ENCODE measurements at places on chromosomes 1 and 21.

- DNase-seq: no peak
Observed at GRCh38 chr1:195828325-195828724, 779.9 kb downstream of the KCNT2 start.

- DNase-seq: no peak
Observed at GRCh38 chr1:200856716-200857357, 15.9 kb upstream of the GPR25 start.

- DNase-seq: no peak
Observed at GRCh38 chr21:37700641-37701202, 215.5 kb downstream of the KCNJ6 start.

DNA sequence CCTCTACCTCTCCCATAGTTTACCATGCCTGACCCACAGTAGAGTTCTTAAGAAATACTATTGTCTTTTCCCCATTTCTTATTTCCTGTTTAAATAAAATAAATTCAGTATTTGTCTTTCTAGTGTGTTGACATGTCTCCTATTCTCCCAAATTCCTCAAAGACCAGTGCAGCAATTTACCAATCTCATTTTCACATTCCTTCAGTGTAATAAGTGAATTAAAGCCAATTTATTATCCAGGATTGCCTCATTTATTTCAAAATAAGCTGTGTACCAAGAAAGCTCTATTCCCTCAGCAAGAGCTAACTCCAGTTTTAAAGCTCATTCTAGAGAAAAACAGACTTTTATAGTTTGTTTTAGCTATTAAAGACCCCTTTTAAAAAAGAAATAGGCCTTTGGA lies 49.9 kb downstream of the DISC1 start:
- no peak for DNase-seq

DNA sequence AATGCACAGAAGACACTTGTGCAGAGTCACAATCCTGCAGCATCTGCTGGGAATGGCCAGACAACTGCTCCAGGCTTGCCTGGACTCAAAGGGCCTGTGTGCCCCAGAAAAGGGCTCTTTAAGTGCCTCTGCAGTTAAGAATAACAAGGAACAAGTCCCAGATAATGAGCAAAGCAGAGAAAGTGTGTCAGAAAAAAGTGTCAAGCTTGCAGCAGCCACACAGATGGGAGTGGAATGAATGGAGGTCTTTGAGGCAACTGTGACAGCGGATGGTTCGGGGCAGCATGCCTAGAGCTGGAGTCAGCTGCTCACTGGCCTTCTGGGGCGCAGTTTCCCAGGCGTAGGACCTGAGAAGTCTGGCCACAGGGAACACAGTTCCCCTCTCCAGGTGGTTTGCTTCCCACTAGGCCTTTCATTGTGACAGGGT lies 5.1 kb downstream of the PARP1 start:
- no peak for DNase-seq

- DNase-seq: no peak
Observed at GRCh38 chr1:38279148-38279547, 232.6 kb upstream of the POU3F1 start.

- DNase-seq: peak; percentile 58
Observed at GRCh38 chr1:234699795-234700665, 90.1 kb upstream of the IRF2BP2 start.

DNA sequence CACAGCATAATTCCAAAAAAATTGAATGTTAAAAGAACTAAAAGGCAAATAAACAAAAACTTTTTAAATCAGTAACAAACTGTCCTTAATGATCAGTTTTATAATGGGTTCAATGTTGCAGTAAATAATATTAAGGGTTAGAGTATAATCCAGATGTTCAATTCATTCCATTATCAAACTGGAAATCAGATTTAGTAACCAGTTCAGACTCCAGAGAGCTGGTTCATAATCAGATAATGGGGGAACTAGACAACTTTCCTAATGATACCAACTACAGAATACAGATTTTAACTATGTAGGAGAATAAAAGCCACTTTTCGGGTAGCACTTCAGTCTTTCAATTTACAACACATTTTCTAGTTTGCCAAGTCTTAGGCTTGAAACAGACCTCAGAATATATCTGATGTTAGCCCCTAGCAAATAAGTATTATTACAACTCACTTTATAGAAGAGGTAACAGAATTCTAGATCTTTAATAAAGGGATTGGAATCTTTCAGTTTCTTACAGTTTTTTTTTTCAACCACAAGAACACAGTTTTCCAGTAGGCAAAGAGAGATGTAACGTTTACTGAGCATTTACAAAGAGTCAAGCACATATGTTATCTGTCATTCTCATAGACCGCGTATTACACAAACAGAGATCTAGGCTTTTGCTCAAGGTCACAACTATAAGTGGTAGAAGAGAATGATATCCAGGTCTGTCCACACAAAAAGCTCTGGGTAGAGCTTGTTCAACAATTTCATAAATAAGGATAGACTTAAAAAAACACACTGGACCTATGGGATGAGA lies 1.9 kb upstream of the DCAF6 start:
- DNase-seq: no peak

- DNase-seq: peak; percentile 63
Observed at GRCh38 chr1:93033785-93034184, 45.3 kb upstream of the MTF2 start.

- no peak for DNase-seq
Observed at GRCh38 chr1:220879076-220879508, at the start of gene HLX. Gene HLX, plus strand, starts transcription at chr1:220879443. Its CDS starts 415 bp downstream, at chr1:220879858.

DNA sequence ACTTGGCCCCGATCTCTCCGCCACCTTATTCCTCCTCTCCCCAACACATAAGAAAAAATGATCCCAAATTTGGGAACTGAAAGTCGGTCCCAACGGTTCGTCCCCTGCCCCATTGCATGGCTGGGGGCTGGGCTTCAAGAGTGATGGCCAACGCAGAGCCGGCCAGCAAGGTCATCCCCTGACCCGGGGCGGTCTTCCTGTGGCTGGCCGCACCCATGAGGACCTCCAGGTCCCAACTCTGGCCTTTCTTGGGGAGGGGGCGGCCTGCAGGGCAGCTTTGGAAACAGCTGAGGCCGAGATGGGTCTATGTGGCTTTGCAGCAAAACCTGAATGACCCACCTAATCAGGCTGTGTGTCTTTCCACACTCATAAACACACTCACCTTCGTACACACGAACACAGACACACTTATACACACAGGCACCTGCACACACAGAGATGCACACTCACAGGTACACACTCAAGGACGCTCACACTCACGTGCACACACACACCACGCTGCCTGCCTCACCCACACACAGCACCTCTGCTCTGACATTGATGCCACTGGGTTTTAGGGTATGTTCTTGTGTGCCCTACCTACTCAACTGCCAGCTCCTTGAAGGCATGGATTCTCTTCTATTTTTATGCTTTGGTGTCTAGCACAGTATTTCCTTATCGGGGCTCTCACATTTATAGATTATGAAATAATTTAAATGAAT lies 562 bp downstream of the DYNLT5 start:
- DNase-seq: no peak

GRCh38 chr21:45640888-45641479 lies 2.5 kb upstream of the PCBP3 start:
- no peak for DNase-seq

- no peak for DNase-seq
Observed at GRCh38 chr1:6443339-6444115, 19.0 kb downstream of the ESPN start.

DNA sequence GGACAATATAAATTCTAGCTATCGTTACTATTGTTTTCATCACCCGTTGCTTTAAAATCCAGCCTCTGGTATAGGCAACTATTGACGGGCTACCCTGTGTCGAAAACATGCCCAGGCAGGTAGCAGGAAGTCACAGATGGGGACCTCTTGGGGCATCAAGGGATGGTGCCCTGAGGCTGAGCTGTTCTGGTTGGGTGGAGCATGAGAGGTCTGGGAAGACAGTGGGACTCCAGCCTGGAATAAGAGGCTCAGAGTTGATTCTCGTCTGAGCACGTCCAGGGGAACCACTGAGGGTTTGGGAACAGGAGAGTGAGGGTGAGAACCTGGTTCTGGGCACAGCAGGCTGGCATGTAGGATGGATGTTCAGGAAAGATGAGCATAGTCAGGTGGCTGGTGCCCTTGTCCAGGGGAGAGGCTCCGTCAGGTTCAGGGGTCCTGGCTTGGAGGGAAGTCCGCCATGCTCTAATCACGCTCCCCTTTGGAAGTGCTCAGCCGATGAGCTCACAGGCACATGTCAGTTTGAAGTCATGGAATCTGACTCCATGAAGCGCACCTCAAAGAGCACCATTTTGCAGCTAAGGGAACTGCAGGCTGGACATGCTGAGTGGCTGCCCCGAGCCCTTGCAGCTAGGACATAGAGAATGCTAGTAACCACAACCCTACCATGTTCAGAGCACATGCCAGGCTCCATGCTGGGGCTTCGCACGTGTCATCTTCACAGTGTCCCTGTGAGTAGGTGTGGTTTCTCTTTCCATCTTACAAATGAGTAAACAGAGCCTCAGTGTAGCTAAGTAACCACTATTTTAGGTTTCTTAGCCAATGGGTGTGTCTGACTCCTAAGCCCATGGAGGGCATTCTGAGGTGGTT lies 21.0 kb downstream of the PCSK9 start:
- DNase-seq: peak; percentile 44

DNA sequence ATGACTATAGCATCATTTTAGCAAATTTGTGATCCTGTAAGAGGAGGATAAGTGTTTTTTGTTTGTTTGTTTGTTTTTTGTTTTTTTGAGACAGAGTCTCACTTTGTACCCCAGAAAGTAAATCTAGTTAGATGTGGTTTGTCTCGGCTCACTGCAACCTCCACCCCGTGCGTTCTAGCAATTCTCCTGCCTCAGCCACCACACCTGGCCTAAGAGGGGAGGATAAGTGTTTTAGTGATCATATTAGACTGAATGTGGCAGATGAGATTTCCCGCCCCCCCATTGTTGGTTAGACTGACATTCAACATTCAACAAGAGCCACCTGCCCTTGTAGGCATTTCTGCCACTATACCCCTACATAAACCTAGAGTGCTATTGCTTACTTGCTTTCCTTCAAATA lies 98.5 kb downstream of the OSBPL9 start:
- no peak for DNase-seq

- DNase-seq: no peak
Observed at GRCh38 chr1:201708085-201708512, 120.9 kb upstream of the IPO9 start.

GRCh38 chr1:23923592-23924499 lies 10.7 kb upstream of the CNR2 start:
- DNase-seq: no peak

- DNase-seq: no peak
Observed at GRCh38 chr1:52007215-52008002, 16.9 kb upstream of the RAB3B start.

GRCh38 chr1:41924911-41925310 lies 6.2 kb upstream of the HIVEP3 start:
- DNase-seq: no peak

- DNase-seq: no peak
Observed at GRCh38 chr21:31396399-31396798, 52.3 kb upstream of the TIAM1 start.

DNA sequence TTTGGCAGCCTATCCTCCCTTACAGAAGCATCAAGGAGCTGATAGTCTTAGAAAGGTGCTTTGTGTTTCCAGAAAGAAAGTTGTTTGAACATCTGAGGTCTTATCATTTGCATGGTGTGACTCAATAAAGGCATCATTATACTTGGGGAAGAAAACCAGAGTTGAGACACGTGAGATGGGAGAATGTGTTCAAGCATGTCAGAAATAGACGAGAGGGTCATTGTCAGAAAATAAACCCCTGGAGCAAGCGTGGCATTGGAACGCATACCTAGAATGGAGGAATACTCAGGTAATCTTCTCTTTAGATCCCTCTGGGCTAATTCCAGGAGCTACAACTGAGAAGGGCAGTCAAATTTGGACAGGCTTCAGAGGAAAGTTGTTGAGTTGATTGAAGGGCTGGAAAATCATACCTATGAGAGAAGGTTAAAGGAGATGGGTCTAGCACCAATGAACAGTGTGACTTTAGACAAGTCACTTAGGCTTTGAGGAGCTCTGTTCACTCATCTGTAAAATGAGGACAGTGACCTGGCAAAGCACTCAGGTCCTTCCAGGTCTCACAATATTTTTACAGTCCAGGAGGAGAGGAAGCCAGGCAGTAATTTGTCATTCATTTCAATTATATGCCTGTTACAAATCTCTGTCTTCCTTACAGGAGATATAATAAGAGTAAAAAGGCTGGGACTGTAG lies 101.3 kb upstream of the C1orf21 start:
- DNase-seq: no peak

GRCh38 chr1:106675558-106675957 lies 380.9 kb upstream of the PRMT6 start:
- DNase-seq: no peak

GRCh38 chr1:178573330-178573729 lies 60.4 kb downstream of the TEX35 start:
- DNase-seq: no peak

- DNase-seq: no peak
Observed at GRCh38 chr1:47679301-47679791, 241.5 kb downstream of the FOXD2 start.

DNA sequence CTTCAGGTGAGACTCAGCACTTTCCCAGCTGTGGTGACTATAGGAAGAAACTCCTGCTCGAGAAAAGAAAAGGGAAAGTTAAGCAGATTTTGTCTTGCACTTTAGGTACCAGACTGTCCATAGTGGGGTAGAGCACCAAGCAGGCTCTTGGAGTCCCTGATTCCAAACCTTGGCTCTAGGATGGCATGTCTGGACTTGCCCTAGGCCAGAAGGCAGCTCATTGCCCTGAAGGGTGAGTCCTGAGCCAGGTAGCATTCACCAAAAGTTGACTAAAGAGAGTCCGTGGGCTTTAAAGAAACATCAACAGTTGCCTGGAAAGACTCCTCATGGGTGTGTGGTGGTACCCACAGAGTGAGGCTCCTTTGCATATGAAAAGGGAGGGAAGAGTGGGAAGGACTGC lies 145.2 kb upstream of the SNX7 start:
- no peak for DNase-seq

GRCh38 chr1:53730224-53730865 lies 8.6 kb downstream of the GLIS1 start:
- no peak for DNase-seq

GRCh38 chr1:197327776-197328364 lies 59.8 kb downstream of the CRB1 start:
- no peak for DNase-seq

GRCh38 chr1:226111098-226111882 lies 48.8 kb downstream of the H3-3A start:
- DNase-seq: no peak
